ENCODE measurements at places on chromosomes 16 and 17.

- DNase-seq = no peak
Observed at GRCh38 chr16:54280751-54281150, 5.8 kb downstream of the IRX3 start.

DNA sequence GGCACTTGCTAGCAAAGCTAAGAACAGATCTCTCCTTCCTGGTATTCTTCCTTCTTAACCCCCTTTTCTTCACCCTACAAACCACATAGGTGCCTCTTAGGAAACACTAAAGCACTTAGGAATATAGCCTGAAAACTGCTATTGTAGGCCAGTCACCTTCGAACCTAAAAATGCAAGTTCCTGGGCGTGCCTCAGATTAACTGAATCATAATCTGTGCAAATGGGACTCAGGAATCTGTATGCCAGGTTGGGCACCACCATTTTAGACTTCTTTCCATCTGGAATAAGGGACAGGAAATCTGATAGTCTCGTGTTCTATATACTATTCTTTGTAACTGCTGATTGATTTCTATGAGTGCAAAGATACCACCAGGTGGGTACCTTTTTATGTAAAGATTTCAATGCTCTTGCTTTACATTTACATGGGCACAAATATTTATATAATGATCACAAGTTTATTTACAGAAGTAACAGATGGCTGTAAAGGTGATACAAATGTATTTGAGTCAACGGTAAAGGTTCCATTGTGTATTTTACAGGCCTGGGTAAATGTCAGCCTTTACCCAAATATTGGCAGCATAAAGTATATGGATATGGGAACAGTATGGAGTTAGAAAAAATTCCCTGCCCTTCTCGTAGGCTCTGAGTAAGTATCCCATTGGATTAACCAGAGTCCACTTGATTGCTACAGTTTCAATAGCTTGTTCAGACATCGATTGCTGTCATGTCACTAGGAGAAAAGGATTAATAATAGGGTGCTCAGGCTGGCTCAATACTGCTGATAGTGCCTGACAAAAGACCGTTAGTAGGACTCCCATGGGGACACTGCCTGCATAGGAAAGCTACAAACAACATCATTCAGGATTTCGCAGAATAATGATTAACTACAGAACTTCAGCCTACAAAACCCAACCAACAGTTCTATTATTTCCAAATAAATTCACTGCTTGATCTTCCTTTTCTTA lies 124.7 kb downstream of the SNX11 start:
- DNase-seq = no peak

DNA sequence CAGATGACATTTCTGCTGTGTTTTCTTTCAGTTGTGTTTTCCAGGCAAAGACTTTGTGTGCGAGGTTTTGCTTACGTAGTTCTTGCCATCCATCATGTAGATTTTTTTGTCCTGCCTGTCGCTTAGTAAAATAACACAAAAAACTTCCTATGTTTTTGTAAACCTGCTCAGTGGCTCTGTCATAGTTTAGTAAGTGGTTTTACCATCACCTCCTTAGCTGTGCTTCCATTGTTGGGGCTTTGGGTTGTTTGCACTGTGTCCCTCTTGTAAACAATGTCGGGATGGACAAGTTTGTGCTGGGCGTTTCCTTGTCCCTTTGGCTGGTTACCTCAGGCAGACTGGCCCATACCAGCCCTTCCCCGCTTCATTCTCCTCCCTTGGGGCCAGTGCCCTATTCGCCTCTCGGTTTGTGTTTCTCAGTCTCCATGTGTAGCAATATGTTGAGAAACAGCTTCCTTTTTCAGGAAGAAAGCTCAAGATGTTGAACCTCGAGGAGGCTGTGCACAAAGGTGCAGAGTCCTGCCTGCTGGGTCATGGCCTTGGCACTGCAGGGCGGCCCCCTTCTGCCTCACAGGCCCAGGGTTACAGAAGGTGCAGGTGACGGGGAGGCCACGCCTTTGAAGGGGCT lies 74.6 kb downstream of the KSR1 start:
- DNase-seq = no peak

DNA sequence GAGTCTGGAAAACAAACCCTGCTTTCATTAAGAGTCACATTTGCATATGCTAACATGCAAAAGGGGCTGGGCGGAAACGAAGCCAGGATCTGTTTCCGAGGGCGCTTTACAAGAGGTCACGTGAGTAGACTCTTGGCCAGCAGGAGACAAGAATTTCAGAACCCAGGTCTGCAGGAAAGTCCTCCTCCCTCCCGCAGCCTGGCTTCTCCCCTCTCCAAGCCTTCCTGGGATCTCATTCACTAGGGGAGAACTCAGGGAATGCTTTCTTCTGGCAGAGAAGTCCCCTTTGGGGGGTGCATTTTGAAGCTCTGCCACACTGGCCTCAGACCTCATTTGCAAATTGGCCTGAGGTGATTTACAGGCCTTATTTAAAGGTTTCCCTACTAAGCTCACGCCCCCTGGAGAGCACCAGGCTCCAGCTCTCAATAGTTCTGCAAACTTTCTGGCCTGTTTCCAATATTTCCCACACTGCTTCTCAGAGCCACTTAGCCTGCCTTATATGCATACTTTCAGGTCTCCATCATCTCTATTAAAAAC lies 57.2 kb upstream of the CACNG5 start:
- DNase-seq = no peak

GRCh38 chr17:80153004-80153403 lies 6.1 kb upstream of the EIF4A3 start:
- no peak for DNase-seq

GRCh38 chr16:79334127-79334526 lies 266.4 kb downstream of the MAF start:
- DNase-seq = peak; percentile 37

DNA sequence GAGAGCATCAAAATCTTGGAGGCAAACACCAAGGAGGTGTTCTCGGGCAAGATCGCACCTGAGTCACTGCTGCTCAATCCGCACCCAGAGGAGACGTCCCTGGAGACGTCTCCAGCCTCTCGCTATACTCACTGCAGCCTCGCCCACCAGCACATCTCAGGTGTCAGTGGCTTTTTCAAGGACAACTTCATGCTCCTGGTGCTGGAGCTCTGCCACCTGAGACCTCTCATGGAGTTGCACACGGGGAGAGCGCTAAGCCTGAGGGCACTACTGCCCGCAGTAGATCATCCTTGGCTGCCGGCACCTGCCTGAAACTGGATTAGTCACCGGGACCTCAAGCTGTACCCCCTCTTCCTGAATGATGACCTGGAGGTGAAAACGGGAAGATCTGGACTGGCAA lies 2.6 kb upstream of the MBTPS1 start:
- no peak for DNase-seq

All from CD4-positive, alpha-beta T cell treated with Interleukin-17A for 1 hour (primary cell).